ENCODE measurements at places on chromosomes 5 and 9. TPM values are rescaled to one million over a fixed set of nuclear protein-coding genes. Genes with fewer than 3 reads are reported as not detected.

The BTNL3 gene
- total RNA-seq = under 0.01 TPM

The PCDHGB6 gene
- total RNA-seq = 0.81 TPM

The DBH gene
- total RNA-seq = not detected

The SCGB3A2 gene
- total RNA-seq = not detected

The APC gene
- total RNA-seq = 37.2 TPM

The ELAVL2 gene
- not detected for total RNA-seq

The SLC4A9 gene
- not detected for total RNA-seq

The ZNG1A gene
- total RNA-seq = 6.5 TPM

The CDK7 gene
- 9.4 TPM for total RNA-seq

Data from hematopoietic multipotent progenitor cell (in vitro differentiated cells).